ENCODE measurements at places on chromosomes 4 and X. TPM values are rescaled to one million over a fixed set of nuclear protein-coding genes. Genes with fewer than 3 reads are reported as not detected.
A peak's percentile ranks its signal among the peaks of the same experiment; 100 is the strongest.

The F9 gene
- total RNA-seq: not detected

The RAB33A gene
- total RNA-seq: not detected

DNA sequence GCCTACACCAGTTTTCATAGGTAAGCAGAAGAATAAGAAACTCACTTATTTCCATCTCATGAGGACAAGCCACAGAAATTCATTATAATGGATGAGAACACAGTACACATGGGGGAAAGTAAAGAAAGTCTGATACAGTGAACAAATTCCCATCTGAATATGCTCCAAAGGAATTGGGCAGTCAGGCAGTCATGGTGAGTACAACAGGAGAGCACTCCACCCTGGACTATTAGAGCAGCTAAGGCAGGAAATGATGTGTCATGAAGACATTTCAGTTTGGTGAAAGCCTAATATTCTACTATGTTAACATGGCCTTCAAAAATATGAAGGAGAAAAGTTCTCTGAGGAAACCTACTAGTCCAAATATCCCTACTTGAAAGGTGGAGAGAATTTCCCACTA is 92.0 kb upstream of the PRDX4 start:
- DNase-seq: no peak

The DCAF4L1 gene
- 0.19 TPM for total RNA-seq

DNA sequence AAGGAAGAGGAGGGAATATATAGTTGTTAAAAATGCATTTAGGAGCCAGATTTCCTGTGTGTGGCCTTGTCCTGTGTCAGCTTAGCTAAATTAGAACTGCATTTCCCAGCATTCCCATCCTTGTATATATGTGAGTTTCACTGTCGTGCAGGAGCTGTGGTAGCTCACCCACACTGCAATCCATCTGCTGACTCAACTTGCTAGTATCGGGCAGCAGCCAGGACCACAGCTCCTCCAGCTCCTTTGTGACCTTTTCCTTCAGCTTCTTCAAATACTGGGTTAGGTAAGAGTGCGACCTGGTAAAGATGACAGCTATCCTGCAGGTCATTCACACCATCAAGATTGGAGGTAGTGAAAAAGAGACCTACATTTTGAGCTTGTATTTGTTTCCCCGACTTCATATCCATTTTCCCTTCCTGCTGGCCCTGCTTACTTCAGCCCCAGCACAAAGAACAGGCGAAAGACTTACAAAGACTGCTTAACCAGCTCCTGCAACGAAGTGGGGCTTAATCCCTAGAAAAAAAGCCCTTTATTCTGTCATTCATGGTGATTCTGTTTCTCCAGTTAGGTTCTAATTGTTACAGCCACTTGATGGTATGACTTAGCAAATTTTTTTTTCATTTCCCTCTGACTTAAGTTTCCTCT is 11.4 kb downstream of the ASIC5 start:
- no peak for DNase-seq

DNA sequence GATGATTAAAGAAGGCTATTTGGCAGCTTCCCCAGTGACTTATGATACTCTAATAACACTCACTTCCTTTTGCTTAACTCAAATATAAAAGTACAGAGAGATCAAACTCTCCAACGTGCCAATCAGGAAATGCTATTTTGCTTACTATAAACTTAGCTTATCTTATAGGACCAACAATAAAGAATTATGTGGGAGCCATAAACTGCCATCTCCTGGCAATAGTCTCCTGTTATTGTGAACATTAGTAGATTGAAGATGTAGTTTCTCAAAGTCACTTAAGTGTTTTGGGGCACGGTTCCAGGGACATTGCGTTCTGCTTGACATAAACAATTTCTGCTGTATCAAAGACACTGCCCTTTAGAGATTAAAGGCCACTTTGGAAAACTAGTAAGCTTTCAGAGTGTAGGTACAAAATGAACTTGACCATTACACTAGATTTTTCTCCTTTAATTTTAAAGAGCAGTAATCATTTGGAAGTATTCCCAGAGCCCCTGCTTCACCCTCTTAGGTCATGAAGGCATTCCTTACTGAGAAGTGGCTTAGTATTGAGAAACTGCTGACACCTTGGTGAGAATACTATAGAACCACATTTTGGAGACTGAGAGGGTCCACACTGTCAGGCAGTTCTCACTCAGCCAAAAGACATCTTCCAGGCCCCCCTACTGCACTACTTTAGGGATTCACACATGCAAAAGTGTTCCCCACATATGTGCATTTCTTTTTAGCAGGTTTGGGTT is 51.9 kb downstream of the MAOA start:
- peak; percentile 32 for DNase-seq

GRCh38 chr4:151983854-151984253 is 223.0 kb upstream of the GATB start:
- DNase-seq: no peak

GRCh38 chr4:168667376-168667775 is 170.5 kb downstream of the PALLD start:
- DNase-seq: no peak

The CCSER1 gene
- total RNA-seq: 2.5 TPM

- DNase-seq: no peak
Measured at GRCh38 chr4:40292313-40292759, 42.8 kb upstream of the CHRNA9 start.

DNA sequence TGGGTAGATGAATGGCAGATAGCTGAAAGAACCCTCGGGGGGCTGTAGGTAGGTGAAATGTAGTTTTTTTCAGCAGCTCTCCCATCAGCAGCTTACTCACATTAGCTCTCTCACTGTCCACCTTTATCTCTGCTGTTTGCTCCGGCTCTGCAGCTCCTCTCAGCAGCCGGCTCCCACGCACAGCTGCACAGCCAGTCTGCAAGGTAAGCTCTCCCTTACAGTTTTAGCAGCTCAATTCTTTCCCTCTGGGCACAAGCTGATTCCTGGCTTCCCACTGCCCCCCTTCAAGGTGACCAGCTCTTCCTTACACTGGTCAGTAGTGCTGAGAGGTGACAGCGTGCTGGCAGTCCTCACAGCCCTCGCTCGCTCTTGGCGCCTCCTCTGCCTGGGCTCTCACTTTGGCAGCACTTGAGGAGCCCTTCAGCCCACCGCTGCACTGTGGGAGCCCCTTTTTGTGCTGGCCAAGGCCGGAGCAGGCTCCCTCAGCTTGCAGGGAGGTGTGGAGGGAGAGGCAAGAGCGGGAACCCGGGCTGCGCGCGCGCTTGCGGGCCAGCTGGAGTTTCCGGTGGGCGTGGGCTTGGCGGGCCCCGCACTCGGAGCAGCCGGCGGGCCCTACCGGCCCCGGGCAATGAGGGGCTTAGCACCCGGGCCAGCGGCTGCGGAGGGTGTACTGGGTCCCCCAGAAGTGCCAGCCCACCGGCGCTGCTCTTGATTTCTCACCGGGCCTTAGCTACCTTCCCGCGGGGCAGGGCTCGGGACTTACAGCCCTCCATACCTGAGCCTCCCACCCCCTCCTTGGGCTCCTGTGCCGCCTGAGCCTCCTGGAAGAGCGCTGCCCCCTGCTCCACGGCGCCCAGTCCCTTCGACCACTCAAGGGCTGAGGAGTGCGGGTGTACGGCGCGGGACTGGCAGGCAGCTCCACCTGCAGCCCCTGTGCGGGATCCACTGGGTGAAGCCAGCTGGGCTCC is 393.6 kb downstream of the CENPC start:
- no peak for DNase-seq

The DCTD gene
- total RNA-seq: 35.3 TPM

GRCh38 chrX:126719208-126719607 is 100.3 kb upstream of the PRR32 start:
- no peak for DNase-seq

The TEX13D gene
- total RNA-seq: not detected

The DCAF8L2 gene
- not detected for total RNA-seq

DNA sequence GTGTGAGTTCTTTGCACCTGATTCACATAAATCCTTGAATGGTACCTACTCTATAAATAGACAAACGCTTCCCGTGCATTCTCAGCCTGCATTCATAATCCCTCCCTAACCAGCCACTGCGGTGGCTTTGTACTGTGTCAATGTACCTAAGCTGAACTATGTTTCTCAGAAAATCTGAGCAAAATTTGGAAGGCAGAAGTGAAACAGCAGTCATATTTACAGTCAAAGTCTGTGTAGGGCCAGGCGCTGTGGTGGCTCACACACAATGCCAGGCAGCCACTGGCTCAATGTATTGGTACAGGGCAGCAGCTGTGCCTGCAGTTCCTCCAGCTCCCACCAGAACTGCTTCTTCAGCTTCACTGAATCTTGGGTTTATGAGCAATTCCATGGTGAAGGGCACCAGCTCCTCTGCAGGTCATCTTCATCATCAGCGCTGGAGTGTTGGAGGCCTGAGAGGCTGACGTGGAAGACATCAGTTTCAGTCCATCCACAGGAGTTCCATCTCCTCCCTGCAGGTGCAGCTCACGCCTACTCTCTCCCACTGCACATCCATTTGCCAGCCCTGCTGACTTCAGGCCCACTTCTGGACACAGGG is 32.3 kb upstream of the IRF2 start:
- DNase-seq: peak; percentile 53

DNA sequence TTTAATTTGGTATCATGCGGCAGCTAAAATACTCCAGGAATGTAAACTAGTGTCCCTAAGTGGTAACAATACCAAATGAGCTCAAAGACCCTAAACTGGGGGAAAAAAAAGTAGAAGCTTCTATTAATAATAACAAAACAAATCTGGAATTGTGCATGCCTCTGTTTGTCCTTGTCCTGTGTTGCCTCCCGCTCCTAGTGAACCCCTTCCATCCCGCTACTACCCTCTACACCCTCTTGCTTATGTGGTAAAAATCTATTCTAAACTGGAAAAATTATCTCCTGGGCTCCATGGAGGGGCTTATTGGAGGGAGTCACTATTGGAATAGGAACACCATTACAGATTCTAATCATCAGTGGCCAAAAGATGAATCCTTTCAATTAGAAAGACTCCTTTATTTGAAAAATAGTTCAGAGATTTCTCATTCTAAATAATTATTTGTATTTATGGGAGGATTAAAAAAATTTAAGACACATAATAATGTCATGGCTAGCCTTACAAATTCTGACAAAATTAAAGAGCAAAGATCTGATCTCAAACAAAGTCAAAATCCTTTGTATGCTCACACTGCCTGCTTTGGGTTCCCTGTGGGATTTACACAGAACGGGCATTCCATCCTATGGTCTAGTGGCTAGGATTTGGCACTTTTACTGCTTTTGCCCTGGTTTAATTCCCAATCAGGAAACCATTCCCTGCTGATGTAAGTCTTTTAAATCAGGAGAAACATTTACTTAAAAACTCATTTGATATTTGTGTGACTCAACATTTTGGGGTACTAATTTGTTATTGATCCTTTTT is 34.7 kb upstream of the FMR1 start:
- DNase-seq: no peak

DNA sequence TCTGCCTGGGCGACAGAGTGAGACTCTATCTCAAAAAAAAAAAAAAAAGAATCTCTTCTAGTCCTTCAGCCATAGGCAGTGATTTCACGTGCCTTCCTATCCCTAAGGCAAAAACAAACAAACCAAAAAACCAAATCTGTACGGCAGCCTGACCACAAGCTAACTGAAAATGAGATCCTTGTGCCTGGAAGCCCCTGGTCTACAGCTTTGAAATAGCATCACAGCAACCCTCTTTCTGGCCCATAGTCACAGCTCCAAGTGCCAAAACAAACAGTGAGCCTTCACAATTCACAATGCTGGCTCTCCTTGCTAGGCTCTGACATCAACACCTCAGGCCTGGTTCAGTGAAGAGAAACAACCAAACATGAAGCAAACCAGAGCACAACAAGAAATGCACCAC is 46.1 kb downstream of the TMEM150C start:
- DNase-seq: no peak

- no peak for DNase-seq
Measured at GRCh38 chrX:134804779-134805178, 146.5 kb upstream of the PLAC1 start.

The BGN gene
- total RNA-seq: 62.4 TPM

DNA sequence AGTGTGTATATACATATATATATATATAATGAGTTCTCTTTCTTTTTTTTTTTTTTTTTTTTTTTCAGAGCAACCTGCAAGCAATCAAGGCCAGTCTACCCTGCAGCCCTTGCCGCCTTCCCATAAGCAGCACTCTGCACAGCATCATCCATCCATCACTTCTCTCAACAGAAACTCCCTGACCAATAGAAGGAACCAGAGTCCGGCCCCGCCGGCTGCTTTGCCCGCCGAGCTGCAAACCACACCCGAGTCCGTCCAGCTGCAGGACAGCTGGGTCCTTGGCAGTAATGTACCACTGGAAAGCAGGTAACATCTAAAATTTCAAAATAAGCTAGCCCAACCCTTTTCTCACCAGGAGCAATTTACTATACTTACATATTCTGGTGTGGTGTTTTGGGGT is 316.3 kb downstream of the DCTD start:
- DNase-seq: no peak

- no peak for DNase-seq
Measured at GRCh38 chr4:126661194-126661593, 971.6 kb upstream of the INTU start.
